Mesenteric fat pad (tissue), 1 donor: ENCODE measurements at places on chromosomes 7 and 10.

GRCh38 chr7:87853237-87853864, 22.8 kb downstream of the SLC25A40 start:
- no peak for DNase-seq

GRCh38 chr7:66176914-66177313, 28.2 kb upstream of the TPST1 start:
- no peak for DNase-seq

DNA sequence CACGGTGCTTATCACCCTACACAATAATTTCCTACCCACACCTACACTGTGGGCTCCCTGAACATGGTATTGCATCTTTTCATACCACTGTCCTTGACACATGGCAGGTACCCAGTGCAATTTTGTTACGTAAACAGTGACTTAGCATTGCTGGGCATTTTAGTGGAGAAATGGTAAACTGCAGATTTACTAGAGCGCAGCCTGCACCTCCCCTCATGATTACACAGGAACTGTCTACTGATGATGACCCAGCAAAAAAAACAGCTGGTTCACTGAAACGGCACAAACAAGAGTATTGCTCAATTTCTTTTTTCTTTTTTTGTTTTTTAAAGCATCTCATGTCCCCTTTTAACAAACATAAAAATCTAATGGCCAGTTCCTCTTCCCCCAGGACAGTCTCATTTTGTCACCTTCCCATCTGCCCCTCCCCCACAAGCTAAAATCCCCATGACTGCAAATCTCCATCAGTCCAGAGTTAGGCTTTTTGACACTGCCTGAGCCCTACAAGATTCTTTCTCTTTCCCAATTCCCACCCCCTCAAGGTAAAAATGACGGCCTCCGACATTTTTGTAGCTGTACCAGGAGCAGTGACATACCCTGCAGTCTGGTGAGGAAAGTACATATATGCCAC, 2.8 kb downstream of the ZNF746 start:
- DNase-seq, result no peak

DNA sequence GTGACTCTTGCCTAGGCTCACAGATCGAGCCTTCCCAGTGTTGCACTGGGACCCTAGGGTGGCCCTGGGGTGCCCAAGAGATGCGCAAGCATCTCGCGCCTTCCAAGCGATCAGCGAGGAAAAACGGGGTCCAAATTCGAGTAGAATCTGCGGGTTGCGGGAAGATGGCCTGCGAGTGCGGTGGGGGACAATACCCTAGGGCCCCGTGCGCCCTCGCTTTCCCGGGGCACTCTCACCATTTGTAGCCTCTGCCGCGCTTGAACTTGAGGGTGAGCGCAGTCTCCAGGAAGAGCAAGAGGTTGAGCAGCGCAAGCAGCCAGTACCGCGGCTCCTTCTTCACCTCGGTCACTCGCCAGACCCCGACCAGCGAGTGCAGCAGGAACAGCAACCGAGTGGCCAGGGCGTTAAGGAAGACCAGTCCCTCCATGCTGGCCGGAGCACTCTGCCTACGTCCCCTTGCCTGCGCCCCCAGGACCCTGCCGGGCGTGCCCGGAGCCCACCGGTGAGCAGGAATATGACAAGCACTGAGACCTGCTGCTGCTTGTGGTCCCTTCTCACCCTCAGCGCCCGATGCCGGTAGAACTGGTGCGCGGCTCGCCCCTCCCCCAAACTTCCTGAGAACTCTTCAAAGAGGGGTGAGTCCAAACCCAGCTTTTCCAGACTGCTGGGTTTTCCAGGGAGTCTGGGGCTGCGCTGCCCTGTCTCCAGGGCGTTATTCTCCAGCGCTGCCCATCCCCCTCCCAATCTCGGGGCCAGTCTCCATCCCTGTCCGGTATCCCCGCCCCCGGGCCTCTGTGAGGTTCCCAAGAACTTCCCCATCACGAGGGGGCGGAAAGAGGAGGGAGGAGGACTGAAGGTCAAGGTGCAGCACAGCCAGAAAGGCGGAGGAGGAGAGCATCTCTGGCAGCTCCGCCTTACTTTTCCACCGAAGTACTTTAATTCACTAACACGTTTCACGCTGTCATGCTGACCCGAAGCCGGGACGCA, at the start of gene TMEM26:
Gene TMEM26 (minus strand): TSS at position 727 of the 987 bp plus-strand sequence. CDS start 300 bp downstream, at position 427.
- no peak for DNase-seq

GRCh38 chr10:99929360-99929759, 80.4 kb downstream of the DNMBP start:
- no peak for DNase-seq

DNA sequence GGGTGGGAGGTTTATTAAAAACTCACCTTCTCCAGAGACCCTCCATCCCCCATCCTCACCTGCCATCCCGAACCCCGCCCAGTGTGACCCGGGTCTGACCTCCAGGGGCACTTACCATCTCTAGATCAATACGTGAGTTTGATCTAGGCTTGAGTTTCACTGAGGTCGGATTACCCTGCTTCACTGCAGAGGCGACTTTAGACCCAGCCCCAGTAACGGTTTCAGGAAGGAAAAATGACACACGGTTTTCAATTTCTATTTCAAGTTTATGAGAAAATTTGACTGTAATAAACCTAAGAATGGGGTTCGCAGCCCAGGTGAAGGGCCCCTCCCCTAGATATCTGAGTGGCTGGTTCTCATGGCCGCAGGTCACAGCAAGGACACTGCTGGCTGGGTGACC, 33.1 kb downstream of the RCC1L start:
- DNase-seq, result no peak

DNA sequence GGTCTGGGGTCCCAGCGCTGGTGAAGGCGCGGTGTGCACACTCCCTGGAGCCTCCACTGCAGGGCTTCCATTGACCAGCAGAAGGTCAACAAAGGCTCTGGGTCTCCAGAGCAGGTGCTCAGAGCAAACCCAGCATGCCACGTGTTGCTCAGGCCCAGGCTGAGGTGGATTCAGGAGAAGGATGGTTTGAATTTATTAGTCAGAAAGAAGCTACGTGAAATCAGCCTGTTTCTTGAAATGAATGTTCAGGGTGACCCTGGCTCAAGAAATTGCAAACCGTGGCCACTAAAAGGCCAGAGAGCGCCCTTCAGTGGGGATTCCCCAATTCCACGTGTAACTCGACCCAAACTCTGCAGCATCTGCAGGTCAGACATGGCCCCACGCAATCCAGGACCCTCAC, 82.7 kb upstream of the PFKP start:
- no peak for DNase-seq

GRCh38 chr10:63518690-63519288, 2.4 kb upstream of the REEP3 start:
- no peak for DNase-seq

DNA sequence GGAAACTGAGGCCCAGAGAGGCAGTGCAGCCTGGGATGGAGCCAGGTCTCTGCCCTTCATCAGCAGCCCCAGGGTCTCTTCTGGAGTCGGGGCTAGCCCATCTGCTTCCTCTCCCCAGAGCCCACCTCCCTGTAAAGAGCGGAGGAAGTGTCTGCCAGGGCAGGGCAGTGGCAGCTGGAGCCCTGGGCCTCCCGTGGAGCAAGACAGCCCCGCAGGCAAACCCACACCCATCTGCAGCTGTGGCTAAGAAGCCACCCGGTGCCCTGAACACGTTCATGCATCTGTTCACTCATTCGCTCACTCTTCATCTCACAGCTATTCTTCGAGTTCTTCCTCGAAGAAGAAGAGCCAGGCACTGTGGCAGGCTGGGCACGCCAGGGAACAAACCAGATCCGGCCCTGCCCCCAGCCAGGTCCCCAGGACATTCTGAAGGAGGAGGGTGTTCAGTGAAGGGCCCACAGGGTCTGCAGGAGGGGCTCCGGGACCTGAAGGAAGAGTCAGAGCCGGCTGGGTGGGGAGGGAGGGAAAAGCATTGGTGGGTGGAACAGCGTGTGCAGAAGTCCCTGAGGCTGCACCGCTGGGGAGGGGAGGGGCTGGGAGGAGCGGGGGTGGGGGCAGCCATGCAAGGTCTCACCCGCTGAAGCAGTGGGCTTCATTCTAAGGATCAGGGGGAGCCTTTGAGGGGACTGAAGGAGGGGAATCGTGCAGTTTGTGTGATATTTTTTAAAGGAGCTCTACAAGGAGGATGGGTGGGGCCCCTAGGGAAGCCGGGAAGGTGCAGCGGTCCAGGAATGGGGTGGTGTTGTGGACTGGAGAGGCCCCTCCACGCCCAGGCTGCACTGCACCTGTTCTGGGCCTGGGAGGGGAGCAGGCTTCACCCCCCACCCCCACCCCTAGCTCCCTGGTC, 99.1 kb downstream of the UNCX start:
- no peak for DNase-seq

DNA sequence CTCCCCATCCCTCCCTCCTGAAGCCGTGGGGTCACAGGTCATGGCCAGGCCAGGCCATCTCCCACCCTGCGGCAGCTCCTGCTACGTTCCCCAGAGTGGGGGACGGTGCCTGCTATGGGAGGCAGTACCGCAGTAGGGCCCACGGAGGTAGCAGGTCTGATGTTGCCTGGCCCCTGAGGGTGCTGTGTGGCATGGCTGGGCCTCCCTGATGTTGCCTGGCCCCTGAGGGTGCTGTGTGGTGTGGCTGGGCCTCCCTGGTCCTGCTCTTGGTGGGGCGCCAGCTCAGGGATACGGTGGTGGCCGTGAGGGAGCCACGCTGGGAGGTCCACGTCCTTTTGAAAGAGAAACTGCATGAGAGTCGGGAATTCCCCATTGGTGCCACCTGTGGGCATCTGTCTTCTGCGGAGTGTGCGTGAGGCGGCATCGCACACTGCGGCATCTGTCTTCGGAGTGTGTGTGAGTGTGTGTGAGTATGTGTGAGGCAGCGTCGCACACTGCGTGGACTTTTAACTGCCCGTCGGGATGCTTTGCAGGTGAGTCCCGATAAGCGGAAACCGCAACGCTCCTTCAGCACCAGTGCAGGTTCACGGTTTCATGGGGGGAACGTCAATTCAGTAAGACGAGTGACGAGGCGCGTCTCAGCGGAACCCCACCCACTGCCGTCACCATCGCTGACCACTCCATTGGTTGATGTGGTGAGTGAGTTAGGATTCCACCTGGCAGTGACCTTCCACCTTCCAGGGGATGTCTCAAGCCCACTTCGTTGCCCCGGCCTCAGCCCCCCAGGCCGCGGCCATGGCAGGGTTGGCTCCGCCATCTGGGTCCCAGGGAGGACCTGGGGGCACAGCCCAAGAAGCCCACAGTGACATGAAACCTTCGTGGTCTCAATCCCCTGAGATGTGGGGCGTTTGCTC, 51.2 kb upstream of the CFAP46 start:
- DNase-seq, result no peak

GRCh38 chr7:94907811-94908322, 473 bp downstream of the PPP1R9A start:
- no peak for DNase-seq

- DNase-seq, result no peak
Observed at GRCh38 chr10:71970331-71970730, 6.1 kb downstream of the CHST3 start.

GRCh38 chr10:13871011-13871410, 284.2 kb downstream of the PRPF18 start:
- no peak for DNase-seq

DNA sequence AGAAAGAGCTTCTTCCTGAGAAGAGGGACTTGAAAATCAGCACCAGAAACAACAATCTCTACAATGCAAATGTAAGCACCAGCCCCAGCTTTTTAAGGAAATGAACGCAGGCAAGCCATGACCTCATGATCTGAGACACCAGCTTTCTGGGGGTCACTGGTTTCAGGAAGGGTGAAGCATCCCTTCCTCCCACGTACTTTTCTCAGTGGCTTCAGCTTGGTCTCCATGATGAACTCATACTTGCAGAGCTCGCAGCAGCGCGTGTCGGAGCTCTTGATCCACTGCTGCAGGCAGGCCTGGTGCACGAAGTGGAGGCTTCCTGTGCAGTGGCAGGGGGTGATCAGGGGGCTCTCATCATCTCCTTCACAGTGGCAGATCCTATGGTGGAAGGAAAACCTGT, 87.0 kb downstream of the ALOX5 start:
- DNase-seq, result no peak

DNA sequence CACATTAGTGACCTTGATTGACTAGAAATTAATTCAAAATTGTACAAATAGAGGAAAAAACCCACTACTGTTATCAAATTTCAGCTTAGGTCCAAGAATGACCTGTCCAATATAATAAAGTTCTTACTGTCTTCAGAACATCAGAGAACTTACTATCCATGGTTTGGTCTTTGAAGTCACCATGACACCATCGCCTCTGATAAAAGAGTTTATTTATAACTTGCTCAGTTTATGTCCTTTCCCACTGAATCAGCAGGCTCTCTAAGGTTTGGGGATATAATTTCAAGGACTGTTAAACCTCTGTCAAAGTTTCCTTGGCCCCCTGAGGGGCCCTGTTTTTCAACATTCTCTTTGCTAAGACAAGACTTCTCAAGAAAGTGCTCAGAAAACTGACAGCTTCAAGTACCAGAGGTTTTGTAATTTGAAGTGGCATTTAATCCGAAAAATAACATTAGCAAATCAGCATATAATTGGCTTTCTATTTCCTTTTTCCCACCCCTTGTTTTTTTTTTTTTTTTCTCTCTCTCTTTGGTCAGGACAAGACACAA, 191.7 kb upstream of the FERD3L start:
- no peak for DNase-seq

- no peak for DNase-seq
Observed at GRCh38 chr7:127911968-127912511, 119.2 kb downstream of the LRRC4 start.

DNA sequence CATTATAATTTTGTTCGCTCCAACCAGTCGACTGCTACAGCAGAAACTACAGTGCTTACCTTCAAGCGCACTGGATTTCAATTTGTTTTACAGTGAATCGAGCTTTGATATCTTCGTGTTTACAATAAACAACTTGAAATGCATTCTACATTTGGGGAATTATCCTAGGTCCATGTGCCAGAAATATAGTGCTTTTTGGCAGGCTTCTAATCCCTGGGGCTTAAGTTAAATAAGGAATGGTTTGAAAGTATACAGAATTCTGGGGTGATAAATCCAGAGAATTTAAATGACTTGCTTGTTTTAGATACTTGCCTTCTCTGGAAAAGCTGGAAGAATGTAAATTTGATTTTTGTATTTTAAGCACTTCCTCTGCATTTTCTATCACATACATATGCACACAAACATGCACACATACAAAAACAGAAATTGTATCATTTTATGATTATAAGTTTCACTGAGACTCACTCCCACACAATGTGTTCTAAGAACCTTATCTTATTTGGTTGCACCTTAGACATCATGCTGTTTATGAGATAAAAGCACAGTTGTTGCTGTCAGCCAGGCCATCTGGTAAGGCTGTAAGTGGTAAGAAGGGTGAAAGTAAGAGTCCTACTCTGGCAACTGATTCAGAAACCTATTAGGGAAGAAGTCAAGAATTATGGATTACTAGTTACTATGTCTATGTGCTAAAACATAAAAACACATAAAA, 347.2 kb upstream of the KCND2 start:
- no peak for DNase-seq
